ENCODE measurements at places on chromosomes 11 and 22.

DNA sequence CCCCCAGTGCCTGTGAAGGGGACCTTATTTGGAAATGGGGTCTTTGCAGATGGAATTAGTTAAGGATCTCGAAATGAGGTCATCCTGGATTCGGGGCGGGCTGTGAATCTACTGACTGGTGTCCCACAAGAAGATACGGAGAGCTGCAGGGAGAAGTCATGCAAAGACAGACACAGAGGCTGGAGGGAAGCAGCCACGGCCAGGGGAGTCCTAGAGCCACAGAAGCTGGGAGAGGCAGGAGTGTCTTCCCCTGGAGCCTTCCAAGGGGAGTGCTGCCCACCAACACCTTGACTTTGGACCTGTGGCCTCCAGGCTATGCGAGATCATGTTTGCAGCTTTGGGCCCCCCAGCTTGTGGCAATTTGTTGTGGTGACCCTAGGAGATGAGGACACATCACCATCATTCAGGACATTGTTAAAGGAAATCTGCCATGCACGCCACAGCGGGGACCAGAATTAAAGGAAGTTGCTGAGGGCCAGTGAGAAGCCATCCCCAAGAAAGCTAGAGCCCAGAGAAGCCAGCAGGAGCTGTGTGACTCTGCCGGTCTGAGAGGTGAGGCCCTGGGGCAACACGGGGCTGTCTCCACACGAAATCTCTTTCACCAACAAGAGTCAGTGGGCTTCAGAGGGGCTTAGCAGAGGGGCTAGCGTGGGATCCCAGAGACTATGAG lies 434.7 kb downstream of the BRD1 start:
- DNase-seq = no peak

DNA sequence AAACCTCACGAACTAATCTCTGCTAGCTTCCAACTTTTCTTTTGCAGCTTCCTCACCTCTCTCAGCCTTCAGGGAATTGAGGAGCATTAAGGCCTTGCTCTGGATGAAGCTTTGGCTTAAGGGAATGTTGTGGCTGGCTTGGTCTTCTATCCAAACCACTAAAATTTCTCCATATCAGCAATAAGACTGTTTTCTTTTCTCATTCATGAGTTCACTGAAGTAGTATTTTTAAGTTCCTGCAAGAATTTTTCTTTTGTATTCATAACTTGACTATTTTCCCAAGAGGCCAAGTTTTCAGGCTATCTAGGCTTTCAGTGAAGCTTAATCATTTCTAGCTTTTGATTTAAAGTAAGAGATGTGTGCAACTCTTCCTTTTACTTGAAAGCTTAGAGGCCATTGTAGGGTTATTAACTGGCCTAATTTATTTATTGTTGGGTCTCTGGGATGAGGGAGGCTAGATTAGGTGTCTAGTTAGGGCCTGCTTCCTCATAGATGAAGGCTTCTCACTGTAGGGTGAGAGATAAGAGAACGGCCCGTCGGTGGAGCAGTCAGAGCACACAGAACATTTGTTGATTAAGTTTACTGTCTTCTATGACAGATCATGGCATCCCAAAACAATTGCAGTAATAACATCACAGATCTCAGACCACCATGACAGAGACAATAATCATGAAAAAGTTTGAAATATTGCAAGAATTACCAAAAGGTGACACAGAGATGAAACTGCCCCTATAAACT lies 33.2 kb downstream of the CSF2RB start:
- DNase-seq = no peak

DNA sequence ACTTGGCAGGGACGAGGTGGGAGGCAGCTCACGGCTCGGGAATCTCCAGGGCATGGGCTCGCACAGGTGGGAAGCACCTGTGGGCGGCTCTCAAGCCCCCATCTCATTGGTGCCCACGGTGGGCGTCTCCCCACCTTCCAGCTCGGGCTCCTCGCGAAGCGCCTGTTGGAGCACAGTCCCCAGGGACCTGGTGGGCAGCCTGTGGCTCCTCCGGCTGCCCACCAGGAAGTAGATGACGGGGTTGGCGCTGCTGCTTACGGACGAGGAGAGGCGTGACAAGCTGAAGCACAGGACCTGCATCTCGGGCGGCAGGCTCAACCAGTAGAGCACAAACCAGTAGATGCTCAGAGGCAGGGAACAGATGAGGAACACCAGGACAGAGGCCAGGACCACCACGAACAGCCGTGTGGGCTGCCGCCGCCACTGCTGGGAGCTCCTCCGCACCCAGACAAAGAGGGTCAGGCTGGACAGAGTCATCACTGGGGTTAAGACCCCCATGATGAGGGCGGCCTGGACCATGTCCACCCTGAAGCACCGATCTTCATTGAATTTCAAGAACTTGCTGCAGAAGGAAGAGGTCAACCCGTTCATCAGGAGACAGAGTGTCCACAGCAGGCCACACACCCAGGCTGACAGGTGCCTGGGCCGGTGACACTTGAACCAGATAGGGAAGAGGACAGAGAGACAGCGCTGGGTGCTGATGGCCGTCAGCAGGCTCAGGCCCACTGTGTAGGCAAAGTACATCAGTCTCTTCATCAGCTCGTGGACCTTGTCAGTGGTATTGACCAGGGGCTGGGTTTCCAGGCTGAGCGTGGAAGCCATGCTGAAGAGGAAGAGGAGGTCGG lies 633 bp downstream of the MRGPRD start:
- DNase-seq = no peak

GRCh38 chr11:72244060-72244360 lies at the start of gene PHOX2A:
PHOX2A (minus strand) TSS chr11:72244176; CDS start chr11:72244004, 172 bp downstream.
- no peak for DNase-seq

GRCh38 chr11:73230931-73231330 lies 12.8 kb downstream of the P2RY2 start:
- no peak for DNase-seq

GRCh38 chr22:44677871-44678555 lies 24.0 kb upstream of the PRR5 start:
- no peak for DNase-seq

DNA sequence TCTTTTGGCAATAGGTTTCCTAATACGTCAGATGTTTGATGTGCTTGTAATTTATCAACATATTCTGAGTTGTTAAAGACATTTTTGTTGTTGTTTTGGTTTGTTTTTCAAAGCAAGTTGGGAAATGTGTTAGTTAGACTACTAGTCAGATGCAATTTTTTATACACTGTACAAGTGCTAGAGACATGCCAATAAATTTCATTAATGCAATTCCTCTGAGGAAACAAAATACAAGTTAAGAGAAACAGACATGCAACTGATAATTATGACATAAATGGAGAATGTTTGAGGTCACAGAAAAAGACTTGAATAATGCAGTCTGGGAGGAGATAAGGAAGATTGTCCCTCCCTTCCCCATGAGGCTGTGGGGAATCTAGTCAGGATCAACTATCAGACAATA lies 5.9 kb downstream of the OR51T1 start:
- DNase-seq = no peak

DNA sequence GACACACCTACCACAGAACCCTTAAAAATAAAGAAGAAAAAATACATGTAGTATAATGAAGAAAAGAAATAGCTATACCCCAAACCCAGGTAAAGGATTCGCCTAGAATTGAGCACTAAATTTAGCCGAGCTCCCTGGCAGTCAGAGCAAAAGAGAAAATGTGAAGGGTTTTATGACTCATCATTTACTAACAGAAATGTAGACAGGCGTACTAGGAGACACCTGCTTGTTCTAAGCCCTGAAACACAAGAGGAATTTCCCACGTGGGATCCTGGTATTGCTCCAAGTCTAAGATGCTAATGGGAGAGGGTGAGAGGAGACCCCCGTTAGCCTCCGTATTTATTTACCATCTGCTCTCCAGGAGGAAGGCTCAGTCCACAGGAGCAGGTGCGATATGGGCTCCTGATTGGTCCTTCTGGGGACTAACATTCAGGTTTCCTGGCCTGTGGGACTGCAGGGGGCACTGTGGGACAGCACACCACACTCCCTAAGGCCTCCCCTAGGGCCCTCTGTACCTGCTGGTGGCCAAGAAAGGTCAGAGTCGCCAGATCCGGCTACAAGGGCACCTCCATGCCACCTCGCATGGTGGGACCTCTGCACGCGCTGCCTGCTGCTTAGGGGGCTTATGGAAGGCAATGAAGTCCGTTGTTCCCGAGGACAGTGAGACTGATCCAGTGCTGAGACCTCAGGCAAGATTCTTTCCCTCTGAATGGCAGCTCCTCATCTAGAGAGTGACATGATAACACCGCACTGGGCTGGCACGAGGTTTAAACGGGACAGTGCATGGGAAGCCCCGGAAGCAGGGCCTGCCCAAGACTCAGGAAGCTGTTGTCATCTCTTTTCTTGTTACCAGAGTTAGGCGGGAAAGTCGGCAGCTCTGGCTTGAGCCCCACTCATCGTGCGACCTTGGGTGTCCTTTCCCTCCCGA lies 25.8 kb downstream of the KCNC1 start:
- peak; percentile 3 for DNase-seq

GRCh38 chr11:43101113-43101512 lies 210.7 kb upstream of the API5 start:
- no peak for DNase-seq

DNA sequence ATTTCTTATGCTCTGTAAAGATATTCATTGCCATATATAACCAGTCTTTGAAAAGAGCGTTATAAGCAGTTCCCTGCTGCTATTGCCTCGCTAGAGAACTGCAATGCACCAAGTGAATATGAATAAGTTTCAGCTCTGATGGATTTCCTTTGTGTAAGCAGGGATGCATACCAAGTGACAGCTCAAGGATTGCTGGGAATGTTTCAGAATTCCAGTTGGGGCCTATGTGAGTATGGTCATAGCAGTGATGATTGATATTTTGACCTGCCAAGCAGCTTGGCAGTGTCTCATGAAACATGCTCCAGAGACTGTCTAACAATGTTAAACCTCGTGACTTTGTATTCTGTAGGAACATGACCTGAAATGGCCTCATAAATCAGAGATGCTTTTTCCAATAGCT lies 312.6 kb downstream of the C11orf87 start:
- no peak for DNase-seq

DNA sequence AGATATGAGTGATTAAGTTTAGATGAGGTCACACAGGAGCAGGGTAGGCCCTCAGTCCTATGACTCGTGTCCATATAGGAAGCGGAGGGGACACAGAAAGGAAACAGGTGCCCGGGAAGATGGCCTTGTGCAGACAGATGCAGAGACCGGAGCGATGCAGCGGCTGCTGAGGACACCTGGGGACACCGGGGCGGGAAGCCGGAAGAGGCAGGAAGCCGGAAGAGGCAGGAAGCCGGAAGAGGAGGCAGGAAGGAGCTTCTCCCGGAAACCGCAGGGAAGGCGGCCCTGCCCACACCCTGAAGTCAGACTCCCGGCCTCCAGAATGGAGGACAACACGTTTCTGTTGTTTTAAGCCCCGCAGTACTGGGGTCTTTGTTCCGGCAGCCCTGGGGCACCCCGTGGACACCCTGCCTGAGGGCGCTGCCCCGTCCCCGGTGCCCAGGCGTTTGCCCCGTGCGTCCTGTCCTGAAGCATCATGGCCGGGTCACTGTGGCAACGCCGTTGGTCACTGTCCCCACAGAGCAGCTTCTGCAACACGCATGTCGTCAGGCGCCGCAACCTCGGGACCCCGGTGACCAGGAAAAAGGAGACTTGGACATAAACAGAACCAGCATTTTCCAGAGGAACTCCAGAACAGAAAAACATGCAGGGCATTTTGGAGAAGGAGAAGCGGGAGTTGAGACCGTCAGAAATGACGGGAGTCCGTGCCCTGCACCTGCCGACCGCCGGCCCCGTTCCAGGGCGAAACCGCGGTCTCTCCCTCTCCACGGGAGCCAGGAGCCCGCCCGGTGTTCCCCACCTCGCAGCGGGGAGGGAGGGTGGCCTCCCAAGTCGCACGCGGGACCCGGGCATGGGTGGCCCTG lies 103.4 kb downstream of the BRD1 start:
- peak; percentile 38 for DNase-seq

DNA sequence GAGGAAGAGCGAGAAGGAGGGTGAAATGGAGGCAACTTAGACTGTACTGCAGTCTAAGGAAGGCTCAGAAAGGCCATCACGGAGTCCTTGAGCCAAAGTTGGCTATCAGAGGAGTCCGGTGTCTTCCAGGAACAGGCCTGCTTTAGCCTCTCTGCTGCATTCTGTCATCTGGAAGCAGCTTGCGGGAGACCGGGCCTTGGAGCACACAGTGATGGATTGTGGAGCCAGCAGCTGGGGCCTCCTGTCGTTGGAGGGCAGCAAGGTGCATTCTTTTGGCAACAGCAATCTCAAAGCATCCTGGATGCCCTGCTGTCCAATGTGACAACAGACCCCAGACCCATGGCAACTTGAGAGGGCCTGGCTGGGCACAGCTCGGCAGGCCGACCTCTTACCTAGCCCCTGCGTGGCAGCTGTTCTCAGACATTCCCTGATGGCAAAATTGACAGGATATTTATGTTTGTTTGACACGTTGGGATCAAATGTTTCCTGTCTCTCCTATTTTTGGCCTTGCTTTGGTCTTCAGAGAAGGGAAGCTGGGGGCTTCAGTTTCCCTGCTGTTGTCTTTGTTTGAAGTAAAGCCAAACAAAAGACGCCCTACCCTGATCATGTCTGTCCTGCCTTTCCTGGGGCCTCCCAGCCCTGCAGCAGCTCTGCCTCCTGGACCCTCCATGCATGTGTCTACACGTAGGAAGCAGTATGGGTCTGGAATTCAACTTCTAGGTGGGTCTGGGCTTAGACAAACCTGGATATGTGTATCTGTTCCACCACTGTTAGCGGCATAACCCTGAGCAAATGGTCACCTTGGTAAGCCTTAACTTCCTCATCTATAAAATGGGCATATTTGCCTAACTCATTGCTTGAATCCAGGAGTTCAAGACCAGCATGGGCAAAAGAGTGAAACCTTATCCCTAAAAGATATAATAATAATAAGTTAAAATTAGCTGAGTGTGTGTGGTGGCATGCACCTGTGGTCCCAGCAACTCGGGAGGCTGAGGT lies 43.9 kb upstream of the LMO2 start:
- no peak for DNase-seq

DNA sequence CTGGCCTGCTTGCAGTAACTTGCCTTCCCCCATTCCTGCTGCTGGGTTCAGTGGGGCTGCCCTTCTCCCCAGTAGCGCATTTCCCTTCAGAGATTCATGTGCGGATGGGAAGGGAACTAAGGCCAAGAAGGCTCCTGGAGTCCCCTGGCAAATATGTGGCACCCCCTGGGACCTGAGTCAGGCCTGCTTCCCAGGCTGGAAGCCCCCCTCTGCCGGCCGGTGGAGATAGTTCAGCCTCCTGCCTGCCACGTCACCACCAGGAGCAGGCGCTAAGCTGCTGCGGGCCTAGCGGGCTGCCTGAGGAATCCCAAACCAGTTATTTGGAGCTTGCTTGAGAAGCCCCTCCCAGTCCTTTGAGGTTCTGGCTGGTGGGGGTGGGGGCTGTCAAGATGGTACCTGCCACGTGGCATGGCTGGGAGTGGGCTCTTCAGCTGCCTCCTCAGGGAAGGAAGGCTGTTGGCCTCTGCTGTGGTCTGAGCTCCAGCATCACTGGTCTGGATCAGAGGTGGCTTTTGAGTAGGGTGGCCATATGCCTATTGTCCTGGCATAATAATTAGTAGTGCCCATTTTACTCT lies 2.0 kb downstream of the SERPINH1 start:
- no peak for DNase-seq

DNA sequence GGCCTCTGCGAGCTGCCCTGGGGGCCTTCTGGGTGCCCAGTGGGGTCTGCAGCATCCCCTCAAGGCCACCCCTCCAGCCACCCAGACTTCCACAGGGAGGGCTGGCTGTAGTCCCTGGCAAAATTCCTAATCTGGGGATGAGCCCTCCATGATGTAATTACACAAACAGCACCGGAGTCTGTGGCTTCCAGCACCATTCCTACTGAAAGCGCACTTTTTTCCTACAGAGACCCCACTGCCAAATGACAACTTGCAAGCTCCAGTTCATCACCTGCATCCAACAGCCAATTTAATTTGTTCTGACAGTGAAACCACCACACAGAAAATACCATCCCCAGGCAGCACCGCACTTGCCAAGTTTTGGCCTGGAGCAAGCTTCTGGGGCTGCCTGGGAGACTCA lies 70.4 kb downstream of the TRMU start:
- no peak for DNase-seq
